ENCODE measurements at places on chromosomes 13 and 19. TPM values are rescaled to one million over a fixed set of nuclear protein-coding genes. Genes with fewer than 3 reads are reported as not detected.

Gene PCP2
- total RNA-seq, result not detected

Gene CDX2
- total RNA-seq, result not detected

Gene KLK10
- not detected for total RNA-seq

Gene HSH2D
- 0.30 TPM for total RNA-seq

Gene IFNL1
- not detected for total RNA-seq

Gene YJEFN3
- 2.4 TPM for total RNA-seq

Gene OR7A5
- not detected for total RNA-seq

Gene NCCRP1
- total RNA-seq, result not detected

Gene ZNF628
- total RNA-seq, result 14.3 TPM

DNA sequence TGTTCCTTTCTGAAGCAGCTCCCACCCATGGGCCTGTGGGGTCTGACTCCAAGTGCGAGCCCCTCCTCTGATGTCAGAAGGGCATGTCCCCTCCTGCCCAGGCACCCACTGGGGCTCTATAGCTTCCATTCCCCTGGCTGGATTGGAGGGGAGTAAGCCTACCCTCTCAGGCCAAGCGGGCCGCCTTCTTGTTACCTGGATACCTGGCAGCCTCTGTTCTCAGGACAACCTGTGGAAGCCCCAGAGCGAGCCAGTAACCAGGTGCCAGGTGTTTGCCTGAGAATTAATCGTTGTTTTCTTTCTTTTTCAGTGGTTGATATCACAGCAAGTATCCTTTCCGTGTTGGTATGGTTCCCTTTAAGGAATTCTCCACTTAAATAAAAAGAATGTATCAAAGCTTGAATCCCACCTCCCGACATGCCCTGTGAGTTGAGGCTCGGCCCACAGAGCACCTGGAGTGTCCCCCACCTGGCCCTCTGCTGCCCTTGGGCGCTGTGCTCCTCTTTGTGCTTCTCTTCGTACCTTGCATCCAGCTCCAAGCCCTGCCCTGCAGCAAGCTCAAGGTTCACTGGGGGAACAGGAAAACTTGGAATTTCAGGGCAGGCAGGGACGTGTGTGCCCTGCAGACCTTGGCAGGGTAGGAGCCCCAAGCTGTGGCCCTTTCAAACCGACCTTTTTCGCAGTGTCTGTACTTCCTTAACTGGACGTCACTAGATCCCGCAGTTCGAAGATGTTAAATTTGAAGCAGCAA lies 15.0 kb downstream of the MAU2 start:
- DNase-seq, result no peak
- H3K27me3 ChIP-seq, result no peaks in the 10 kb centered on the region
- peaks cover 8% of the 10 kb centered on the region for H3K36me3 ChIP-seq
- H3K4me1 ChIP-seq, result no peaks in the 10 kb centered on the region
- no peak overlapping the region for H3K4me3 ChIP-seq
- H3K27ac ChIP-seq, result no peak overlapping the region

GRCh38 chr19:16571822-16572331 lies 338 bp downstream of the SLC35E1 start:
- H3K36me3 ChIP-seq, result peaks cover 57% of the 10 kb centered on the region
- peak overlapping the region; percentile 86 for H3K27ac ChIP-seq
- peak; percentile 69 for DNase-seq
- peaks cover 52% of the 10 kb centered on the region for H3K4me1 ChIP-seq
- no peaks in the 10 kb centered on the region for H3K27me3 ChIP-seq
- H3K4me3 ChIP-seq, result peak overlapping the region; percentile 95

DNA sequence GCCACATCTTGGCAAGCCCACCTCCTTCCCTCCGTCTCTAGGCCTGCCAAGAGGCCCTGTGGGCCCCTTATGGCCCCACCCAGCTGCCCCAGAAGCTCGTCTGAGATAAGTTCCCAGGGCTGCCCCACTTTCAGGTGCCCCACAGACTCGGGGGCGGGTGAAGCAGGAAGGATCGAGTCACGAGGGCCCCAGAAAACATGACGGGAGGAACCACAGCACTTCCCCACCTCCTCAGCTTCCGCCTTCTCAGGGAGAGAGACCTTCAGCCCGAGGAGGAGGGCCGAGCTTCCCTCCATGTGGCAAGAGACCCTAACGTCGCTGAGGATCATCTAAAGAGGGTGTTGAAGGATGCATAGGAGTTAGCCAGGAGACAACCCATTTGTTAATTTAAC lies 4.5 kb upstream of the IL12RB1 start:
- DNase-seq, result peak; percentile 69
- H3K27me3 ChIP-seq, result no peaks in the 10 kb centered on the region
- no peak overlapping the region for H3K4me3 ChIP-seq
- no peaks in the 10 kb centered on the region for H3K36me3 ChIP-seq

GRCh38 chr13:94749162-94749561 lies 36.8 kb upstream of the SOX21 start:
- H3K36me3 ChIP-seq, result no peaks in the 10 kb centered on the region
- no peak overlapping the region for H3K27ac ChIP-seq
- no peaks in the 10 kb centered on the region for H3K27me3 ChIP-seq
- DNase-seq, result no peak
- no peaks in the 10 kb centered on the region for H3K4me1 ChIP-seq

DNA sequence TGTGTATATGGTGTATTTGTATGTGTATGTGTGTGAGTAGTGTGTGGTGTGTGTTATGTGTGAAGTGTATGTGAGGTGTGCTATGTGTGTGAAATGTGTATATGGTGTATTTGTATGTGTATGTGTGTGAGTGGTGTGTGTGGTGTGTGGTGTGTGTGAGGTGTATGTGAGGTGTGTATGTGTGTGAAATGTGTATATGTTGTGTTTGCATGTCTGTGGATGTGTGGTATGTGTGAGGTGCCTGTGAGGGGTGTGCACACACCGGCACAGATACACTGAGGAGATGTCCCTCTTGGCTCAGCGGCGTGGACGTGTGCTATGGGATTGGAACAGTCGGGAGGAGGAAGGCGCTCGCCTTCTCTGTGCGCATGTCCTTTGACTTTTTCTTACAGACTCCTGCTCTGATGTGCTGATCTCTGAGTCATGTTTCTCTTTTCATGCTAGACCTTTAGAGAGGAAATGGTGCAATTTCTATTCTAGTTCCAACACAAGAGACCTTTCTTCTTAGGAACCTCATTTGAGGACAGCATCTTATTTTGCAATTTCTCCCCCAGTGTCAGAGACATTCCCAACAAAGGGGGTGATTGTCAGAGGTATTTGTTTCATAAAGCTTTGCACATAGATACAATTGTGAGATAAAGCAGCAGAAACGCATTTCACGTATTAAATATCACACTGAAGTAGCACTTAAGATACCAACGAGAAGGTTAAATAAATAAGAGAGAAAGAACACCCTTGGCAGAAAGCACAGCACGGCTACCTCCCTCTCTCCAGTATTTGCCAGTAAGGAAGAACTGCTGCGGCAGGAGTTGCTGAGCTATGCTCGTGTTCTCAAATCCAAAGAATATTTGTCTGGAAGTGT lies 11.3 kb upstream of the TNFRSF19 start:
- peak overlapping the region; percentile 47 for H3K4me3 ChIP-seq
- H3K4me1 ChIP-seq, result peaks cover 7% of the 10 kb centered on the region
- H3K27ac ChIP-seq, result peak overlapping the region; percentile 89
- H3K36me3 ChIP-seq, result no peaks in the 10 kb centered on the region

DNA sequence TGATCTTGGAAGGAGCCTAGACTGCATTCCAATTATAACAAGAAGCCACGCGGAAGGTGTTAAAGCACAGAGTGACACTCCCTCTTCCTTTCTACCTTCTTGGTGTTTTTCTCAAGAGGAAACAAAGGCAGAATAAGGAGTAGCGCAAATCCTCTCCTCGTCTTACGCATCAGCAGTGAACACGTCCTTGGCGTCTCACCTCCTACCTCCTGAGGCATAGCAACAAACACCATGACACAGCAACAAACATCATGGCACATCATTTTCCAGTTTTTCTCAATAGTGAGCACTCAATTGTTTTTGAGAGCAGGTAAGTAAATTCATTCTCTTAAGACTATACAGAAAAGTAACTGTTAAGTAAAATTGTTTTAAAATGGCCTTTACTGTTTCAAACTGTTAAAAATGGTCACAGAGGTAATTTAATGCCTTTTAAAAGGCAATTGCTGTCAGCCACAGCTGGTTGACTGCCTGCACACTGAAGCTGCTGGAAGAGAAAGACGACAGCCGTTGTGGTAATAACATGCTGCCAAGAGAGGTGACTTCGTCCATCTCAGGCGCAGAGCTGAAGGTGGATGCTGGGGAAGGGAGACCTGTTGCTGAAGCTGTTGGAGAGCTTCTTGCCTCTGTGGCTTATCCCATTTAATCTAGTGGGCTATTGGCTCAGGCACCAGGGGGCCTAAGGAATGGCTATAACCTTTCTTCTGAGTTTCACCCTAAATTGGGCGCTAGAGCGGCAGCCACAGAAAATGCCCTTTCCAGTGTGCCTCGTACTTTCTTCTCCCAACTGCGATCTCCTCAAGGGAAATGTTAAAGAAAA lies 703.7 kb downstream of the UQCRFS1 start:
- DNase-seq, result no peak
- peak overlapping the region; percentile 89 for H3K27ac ChIP-seq
- H3K36me3 ChIP-seq, result no peaks in the 10 kb centered on the region

DNA sequence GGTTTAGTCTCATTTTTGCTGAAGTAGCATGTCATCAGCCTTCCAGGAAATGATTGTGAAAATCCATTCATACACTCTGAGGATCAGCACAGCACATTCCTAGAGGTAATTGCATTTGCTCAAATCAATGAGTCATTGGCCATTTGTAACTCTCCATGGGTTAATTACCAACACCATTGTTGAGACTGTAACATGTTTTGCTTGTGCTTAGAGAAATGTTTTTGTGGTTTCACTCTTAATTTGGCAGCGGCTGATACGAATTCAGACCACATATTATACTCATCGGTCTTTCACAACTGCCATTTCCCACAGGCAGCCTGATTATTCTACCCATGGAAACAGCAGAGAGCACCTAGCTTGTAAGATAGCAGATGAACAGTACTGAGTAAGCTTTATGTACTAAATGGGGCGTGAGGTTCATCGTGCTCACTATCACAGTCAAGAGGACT lies 110.3 kb downstream of the NHLRC3 start:
- H3K27ac ChIP-seq, result no peak overlapping the region
- no peaks in the 10 kb centered on the region for H3K4me1 ChIP-seq
- H3K27me3 ChIP-seq, result no peaks in the 10 kb centered on the region
- no peak overlapping the region for H3K4me3 ChIP-seq
- DNase-seq, result no peak
- H3K36me3 ChIP-seq, result no peaks in the 10 kb centered on the region

DNA sequence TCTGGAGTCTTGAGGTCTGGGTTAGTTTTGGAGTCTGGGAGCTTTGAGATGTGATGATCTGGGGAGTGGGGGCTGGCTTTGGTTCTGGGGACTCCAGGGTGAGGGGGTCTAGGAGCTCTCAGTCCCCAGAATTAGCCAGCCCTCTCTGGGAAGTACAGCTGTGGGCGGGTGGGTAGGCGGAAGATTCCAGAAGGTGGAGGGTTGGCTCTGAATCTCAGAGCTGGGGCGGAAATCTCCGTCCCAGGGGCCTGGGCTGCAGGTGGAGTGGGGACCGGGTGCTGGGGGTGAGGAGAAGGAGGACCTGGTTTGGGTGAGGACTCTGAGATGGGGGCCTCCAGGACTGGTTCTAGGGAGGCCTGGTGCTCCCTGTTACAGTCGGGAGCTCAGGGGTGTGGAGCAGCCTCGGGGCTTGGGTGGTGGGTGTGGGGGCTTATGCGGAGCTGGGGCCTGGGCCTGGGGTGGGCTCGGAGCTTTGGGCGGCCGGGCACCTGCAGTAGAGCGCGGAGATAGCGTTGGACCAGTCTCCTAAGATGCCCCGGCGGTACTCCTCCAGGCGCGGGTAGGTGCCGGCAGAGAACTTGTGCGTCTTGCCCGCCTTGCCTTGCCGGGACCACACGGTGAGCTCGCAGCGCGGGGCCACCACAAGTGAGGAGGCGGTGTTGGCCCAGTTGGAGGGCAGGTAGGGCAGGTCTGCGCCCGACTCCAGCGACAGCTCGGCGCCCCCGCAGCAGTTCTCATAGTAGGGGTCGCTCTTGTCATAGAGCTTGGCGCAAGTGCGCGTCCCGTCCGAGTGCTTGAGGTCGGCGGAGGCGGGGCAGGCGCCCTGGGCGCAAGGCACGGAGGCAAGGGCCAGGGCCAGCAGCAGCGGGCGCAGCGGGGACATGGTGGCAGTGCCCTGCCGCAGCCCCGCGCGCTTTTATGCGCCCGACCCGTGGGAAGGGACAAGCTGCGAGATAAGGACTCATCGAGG lies at the start of gene SYCN:
Gene SYCN, minus strand, starts transcription at position 892 of the 970 bp plus-strand sequence. Its CDS starts 9 bp downstream, at position 883.
- no peaks in the 10 kb centered on the region for H3K36me3 ChIP-seq
- H3K27me3 ChIP-seq, result no peaks in the 10 kb centered on the region
- H3K4me3 ChIP-seq, result no peak within 1 kb of the TSS
- H3K27ac ChIP-seq, result no peak within 1 kb of the TSS
- DNase-seq, result no peak

- H3K4me3 ChIP-seq, result peak overlapping the region; percentile 90
- no peaks in the 10 kb centered on the region for H3K27me3 ChIP-seq
- peaks cover 34% of the 10 kb centered on the region for H3K4me1 ChIP-seq
Measured at GRCh38 chr13:44573071-44573470, 3.1 kb downstream of the TSC22D1 start.

DNA sequence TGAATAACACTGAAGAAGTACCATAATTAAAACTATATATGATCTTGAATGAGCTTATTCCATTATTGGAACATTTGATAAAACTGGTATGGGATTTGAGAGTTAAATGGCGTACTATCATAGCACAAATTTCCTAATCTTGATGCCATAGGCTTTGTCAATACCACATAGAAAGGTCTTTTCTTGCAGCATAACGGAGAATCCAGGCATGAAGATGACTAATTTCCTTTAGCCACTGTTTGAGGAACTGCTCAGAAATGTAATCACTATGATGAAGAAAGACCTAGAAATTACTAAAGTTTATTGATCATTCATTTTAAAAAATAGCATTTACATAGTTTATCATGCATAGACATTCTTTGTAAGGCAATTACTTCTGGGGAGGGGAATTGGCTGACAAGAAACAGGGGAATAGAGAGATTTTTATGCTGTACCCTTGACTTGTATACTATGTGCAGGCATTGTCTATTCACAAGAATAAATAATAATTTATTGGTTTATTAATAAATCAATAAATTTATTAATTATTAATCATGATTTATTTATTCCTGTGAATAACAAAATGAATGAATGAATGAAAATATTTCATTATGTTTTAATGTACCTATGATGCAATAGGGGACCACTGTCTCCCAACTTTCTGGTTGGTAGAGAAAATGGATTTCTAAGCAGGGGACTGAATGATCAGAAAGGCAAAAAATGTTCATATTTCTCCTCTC lies 2676.6 kb downstream of the PCDH9 start:
- H3K4me1 ChIP-seq, result no peaks in the 10 kb centered on the region
- H3K27ac ChIP-seq, result no peak overlapping the region
- DNase-seq, result no peak
- H3K4me3 ChIP-seq, result no peak overlapping the region
- H3K36me3 ChIP-seq, result no peaks in the 10 kb centered on the region

DNA sequence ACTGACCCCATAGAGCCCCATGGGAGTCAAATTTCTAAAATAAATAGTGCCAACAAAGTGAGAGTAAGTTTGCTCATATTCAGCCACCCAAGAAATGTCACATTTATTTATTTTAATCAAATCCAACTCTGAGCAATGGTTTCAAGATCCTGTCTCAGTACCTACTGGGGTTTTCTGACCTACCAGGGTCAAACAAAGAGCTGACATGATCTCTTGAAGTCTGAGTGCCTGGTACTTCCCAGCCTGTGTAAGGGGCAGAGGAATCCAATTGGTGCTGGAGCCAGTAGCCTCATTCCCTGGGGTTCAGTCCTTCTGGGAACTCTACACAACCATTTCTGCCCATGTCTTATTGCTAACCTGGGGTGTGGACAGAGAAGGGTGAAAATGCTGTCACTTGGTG lies 104.6 kb upstream of the SERP2 start:
- peak overlapping the region; percentile 90 for H3K27ac ChIP-seq
- H3K36me3 ChIP-seq, result no peaks in the 10 kb centered on the region
- no peaks in the 10 kb centered on the region for H3K27me3 ChIP-seq
- H3K4me3 ChIP-seq, result no peak overlapping the region
- DNase-seq, result no peak
- H3K4me1 ChIP-seq, result peaks cover 30% of the 10 kb centered on the region
